ENCODE measurements at places on chromosomes 11 and 22. TPM values are rescaled to one million over a fixed set of nuclear protein-coding genes. Genes with fewer than 3 reads are reported as not detected.

C11orf65 gene
- total RNA-seq: 1.1 TPM

GRCh38 chr22:30408388-30409102 lies 11.7 kb downstream of the SEC14L2 start:
- no peak for DNase-seq

DNA sequence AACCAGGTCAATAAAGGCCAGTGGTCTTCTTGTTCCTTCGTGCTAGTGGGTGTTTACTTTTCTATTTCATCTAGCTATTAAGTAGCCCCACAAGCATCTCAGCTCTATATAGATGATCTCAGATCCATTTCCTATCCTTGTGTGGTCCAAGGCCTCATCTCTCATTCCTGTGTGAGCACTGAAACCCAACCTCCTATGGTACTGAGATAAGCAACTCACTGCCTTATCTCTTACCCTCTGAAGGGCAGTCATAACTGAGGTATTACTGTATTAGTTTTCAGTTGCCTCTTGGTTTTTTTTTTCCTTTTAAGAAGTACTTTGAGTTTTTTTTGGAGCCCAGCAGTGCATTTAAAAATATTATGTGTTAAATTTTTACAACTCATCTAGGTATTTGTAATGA lies 28.3 kb downstream of the ACER3 start:
- DNase-seq: no peak

TSGA10IP gene
- not detected for total RNA-seq

- no peak for DNase-seq
Measured at GRCh38 chr11:113505541-113506375, 30.6 kb upstream of the DRD2 start.

DNA sequence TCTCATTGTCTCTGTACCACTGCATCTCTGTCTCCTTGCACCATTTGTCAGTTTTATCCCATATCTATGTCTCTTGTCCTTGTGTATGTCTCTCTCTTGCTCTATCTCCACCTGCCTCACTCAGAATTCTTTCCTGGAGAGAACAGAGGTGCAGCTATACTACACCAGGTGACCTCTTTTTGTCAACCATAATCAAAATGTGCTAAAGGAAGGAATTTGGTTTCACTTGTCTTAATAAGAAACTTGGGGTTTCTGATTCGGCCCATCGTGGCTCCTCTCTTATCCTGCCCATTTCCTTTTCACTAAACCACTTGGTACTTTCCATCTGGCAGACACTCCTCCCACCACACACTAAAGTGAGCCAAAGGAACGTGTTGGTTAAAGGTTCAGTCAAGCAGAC lies 2.0 kb upstream of the C11orf42 start:
- DNase-seq: peak; percentile 33

GRCh38 chr22:40276996-40277823 lies 69.1 kb upstream of the ADSL start:
- DNase-seq: no peak

- DNase-seq: no peak
Measured at GRCh38 chr22:20169253-20169822, 18.5 kb upstream of the CCDC188 start.
